ENCODE measurements at places on chromosomes 3 and 15.
A peak's percentile ranks its signal among the peaks of the same experiment; 100 is the strongest.

DNA sequence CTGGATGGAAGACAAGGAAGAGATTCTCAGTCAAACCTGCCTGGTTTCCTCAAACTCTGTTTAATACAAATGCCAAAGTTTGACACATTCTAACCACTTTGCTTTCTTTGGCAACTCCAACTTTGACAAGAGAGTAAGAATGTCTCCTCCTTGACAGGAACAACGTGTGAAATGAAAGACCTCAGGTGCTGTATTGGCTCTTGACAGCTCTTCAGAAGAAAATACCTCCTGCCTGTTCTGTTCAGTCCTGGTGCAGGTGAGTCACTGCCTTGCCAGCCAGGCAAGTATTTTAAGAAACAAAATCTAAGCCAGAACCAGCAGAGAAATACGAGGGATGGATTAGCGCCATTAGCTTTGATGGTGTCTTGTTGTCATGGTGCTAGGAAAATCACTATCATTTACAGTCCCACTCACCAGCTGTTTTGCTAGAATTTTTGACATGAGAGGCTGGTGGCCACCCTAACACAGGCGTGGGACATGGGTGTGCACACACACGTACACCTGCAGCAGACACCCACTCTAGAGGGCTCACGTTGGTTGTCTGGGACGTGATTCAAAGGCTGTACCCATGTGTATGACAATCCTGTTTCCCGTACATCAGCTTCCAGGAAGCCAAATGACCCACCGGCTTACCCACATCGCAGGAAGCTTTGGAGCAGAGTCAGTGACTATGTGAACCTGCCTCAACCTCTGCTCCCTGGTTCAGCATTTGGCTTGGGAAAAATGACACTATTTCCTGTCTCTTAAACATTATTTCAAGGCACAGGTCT is 60.4 kb downstream of the CCNL1 start:
- peak; percentile 18 for ATAC-seq

DNA sequence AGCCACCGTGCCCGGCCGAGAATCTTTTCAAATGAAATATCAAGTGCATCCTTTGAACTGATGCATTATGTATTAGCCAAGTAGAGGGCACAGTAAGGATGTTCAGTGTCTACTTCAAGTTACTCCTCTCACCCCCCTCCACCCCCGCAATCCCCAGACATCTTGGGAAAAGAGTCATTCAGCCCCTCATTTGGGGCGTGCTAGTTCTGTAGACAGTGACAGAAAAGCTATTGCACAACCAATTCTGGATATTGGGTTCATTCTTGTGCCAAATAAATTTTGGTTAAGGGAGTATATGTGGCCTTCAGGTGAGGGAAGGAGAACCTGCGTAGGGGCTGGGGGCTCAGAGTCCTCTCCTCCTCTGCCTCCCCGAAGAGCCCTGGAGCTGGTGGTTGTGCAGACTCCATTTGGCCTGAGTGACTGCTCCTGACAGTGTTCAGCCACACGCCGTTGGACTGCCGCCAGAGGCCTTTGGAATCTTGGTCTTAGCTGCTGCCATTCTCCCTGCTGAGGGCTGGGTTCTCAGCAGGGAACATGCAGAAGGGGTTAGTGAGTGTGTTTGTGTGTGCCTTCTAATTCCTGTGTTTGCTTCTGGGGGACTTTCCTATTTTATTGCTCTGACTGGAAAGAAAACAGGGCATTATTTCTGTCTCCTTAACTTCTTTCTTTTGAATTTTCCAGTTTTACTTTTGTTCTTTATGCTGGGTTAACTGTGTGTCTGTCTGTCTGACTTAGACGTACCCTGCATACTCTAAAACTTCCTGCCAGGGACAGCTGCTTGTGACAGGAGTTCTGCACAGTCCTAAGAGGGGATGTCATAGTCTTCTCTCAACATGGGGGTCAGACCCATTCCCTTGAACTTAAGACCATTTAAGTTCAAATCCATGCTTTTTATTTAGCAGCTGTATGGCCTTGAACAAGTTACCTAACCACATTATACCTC is 21.0 kb downstream of the RARB start:
- ATAC-seq: no peak

GRCh38 chr3:170049146-170050000 is 11.6 kb downstream of the GPR160 start:
- ATAC-seq: no peak

GRCh38 chr3:104510131-104510849 is 856.4 kb upstream of the ALCAM start:
- ATAC-seq: no peak

DNA sequence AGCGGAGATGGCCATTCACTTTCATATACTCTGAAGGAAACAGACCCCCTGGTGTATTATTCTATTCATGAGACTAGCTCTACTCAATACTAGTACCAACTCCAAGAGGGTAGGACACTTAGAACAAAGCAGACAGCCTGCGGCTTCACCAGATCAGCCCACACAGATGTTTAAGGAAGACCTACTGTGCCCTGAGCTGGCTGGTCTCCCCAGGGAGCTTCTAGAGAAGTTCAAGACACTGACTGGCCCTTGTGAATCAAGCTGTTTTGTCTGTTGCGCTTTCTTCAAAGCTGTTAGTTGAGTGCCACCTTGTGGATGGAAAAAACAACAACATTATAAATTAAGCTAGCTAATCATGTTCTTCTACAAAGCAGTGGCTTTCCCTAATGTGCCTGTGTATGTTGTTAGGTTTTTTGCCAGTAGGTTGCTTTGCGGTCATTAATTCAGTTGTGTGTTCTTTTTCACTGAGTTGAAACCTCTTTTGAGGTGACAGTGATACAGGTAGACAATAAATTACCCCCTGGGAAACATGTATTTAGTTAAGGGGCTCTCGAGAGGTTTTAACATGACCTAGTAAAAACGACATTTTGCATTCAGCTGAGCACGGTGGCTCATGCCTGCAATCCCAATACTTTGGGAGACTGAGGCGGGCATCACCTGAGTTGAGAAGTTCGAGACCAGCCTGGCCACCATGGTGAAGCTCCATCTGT is 64.2 kb upstream of the MYZAP start:
- peak; percentile 21 for ATAC-seq

- ATAC-seq: no peak
Measured at GRCh38 chr3:146739203-146739671, 134.1 kb upstream of the PLSCR5 start.

GRCh38 chr3:14147066-14147435 is 22.2 kb downstream of the TMEM43 start:
- ATAC-seq: no peak

- no peak for ATAC-seq
Measured at GRCh38 chr3:62558549-62559112, 185.3 kb upstream of the FEZF2 start.

DNA sequence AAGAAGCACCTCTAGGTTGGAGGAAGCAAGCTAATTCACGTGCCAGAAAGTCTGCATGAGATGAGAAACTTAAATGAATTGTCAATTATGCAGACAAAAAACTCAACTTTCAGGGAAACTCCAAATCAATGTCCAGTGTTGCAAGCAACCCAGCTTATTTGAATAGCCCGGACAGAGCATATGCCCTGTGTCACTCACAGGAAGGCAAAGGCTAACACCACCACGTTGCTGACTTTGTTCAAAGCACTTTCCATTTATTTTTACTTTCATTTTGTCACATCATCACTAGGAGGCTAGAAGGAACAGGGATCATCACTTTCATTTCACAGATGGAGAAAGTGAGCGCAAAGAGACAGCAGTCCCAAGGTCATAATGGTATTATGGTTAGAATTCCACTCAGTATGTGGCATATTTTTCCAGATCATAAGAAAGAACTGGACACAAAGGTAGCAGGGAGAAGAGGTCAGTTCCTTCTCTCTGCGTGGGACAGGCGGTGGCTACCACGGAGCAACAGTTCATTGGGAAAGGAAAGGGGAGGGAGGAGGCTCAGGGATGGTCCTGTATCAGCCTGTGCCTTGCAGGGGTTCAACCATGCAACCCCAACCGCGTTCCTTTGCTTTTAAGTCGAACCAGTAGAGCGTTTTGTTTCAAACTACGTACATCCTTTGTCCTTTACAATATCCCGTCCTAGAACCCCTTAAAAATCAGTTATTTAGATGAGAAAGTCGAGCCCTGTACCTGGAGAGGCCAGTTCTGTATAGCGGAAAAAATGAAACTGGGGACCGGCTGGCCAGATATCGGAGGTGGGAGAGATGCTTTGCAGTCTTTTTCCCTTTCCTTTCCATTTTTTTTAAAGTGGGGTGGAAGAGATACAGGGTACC is 1.1 kb downstream of the HEG1 start:
- peak; percentile 18 for ATAC-seq

- ATAC-seq: no peak
Measured at GRCh38 chr3:76203578-76203977, 418.2 kb upstream of the ZNF717 start.

DNA sequence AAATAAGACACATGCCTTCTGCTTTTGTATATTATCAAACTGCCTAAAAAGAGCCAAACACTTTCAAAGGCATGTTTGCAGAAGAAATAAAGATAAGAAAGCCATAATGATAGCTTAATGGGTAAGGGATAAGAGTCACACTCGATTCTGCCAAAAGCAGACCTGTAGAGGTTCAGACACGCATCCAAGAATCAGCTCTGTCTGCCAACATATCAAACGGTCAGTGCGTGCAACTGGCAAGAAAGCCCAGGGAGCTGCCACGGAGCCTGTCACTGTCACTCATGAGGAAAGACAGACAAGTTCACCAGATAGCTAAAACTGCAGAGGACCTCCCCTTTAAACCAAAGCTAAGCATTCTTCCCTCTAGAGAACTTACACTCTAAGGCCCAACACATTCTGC is 23.2 kb downstream of the DCP1A start:
- no peak for ATAC-seq

- peak; percentile 42 for ATAC-seq
Measured at GRCh38 chr3:184748219-184749135, 36.6 kb upstream of the MAGEF1 start.

- peak; percentile 63 for ATAC-seq
Measured at GRCh38 chr3:34178415-34178814, 380.0 kb downstream of the PDCD6IP start.

- ATAC-seq: no peak
Measured at GRCh38 chr15:78968114-78968513, 23.3 kb upstream of the CTSH start.

- ATAC-seq: no peak
Measured at GRCh38 chr3:159922861-159923312, 65.7 kb upstream of the IL12A start.

DNA sequence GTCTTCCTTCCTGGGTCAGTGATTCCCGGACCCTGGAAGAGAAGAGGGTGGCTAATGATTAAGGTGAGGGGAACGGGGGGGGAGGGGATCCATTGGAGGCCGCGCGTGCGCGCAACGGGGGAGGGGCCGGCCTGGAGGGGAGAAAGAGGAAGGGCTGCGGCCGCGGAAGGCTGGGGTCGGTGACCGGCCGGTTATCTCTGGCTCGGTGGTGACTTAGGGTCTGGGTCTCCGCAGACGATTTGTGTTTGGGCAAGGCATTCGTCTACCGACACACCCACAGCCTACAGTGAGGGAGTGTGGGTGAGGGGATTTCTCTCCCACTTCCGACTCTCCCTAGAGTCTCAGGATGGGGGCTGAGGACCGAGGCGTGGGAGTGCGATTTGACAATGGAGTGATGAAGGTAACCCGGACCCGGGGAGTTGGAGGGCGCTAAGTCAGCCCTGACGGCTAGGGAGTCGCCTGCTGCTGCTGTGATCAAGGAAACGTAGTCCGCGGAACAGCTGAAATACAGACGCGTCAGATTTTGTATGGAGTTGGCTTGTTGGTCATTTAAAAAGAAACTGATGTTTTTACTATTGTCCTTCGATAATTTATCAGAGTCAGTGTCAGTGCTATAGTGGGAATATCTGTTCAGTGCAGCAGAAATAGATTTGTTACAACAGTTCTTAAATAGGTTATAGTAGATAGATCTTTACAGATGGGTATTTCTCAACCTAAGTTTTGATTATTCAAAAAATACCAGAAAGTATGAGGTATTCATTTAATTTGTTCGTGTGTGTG is 733 bp downstream of the RNF111 start:
- ATAC-seq: peak; percentile 68

- ATAC-seq: no peak
Measured at GRCh38 chr15:25175789-25176615, 221.2 kb downstream of the SNRPN start.

GRCh38 chr3:172640751-172641150 is 70.1 kb downstream of the NCEH1 start:
- ATAC-seq: no peak

DNA sequence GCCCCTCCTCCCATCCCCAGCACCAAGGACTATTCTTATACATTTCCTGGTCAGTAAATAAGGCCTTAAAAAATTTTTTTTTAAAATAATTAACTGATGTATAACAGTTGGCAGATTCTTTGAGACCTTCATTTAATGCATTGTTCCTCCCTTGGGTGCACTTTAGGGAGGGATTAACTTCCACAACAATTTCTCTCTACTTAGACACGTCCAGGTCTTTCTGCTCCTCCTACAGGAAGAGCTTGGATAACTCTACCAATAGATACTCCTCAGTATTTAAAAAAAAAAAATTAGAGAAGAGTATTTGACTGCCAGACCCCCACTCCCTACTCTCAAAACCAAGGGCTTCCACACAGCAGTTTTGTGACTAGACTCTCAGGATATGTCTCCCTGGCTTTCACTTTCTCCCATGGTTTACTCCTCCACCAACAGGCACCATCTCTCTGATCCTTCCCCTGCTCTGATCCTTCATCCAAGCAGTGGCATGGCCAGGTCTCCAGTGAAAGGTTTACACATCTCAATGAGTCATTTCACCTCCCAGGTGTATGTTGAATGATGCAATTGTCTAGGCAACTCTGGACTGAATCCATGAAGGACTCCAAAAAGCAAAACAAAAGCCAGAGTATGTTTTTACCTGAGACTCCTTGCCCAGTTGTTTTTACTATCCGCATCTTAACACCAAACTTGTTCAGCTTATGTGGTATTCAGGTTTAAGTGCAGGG is 7.4 kb downstream of the ZIC4 start:
- ATAC-seq: no peak

DNA sequence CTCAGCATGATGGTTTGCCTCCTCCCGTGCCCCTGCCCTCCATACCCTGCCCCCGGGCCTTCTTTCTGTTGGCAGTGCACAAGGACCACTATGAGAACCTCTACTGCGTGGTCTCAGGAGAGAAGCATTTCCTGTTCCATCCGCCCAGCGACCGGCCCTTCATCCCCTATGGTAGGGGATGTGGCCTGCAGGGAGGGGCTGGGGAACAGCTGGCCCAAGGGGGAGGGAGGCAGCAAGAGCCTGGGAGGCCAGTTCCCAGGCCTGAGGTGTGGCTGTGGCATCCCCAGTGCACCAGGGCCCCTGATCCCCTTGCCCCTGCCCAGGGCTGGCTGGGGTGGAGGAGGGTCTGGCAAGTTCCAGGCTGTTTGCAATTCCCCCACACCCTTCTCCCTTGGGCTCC is 2.6 kb upstream of the PLA2G4B start:
- ATAC-seq: no peak

GRCh38 chr3:45887759-45888511 is 1.6 kb downstream of the CCR9 start:
- peak; percentile 26 for ATAC-seq

- no peak for ATAC-seq
Measured at GRCh38 chr3:196275126-196275525, 12.4 kb downstream of the PCYT1A start.

GRCh38 chr15:29677871-29678461 is 144.3 kb downstream of the TJP1 start:
- ATAC-seq: no peak

- ATAC-seq: no peak
Measured at GRCh38 chr15:23416349-23417276, 30.4 kb downstream of the GOLGA6L2 start.

- no peak for ATAC-seq
Measured at GRCh38 chr3:100252001-100252400, 8.8 kb upstream of the TBC1D23 start.
